ENCODE measurements at places on chromosomes 3 and 15.

- no peak for DNase-seq
Observed at GRCh38 chr15:79702621-79703020, 194.2 kb downstream of the MTHFS start.

- peak; percentile 27 for DNase-seq
Observed at GRCh38 chr3:99638167-99638948, at the start of gene COL8A1. Gene COL8A1 (plus strand): TSS chr3:99638594. CDS start chr3:99790683, 152,089 bp downstream.

GRCh38 chr3:169811631-169812331, 889 bp upstream of the LRRIQ4 start:
- peak; percentile 88 for DNase-seq

DNA sequence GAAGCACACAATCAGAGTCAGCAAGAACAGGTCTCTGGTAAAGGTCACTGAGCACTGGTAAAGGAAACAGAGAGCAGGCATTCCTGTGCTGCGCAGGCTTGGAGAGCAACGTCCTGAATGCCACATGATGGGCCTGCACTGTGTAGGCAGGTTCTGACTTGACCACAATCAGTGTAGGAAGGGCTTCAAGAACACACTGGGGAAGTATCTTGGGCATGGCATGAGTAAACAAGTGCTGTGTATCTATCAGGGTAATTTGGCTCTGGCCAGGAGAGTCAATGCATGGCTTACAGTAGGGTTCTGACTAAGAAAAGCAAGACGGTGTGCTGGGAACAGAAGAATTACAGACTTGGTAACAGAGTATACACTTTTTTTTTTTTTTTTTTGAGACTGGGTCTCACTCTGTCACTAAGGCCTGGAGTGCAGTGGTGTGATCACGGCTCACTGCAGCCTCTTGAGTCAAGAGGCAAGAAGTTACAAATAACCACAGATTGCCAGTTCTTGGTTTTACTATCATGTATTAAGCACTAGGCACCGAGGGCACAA, 30.6 kb downstream of the TBC1D2B start:
- DNase-seq = no peak

DNA sequence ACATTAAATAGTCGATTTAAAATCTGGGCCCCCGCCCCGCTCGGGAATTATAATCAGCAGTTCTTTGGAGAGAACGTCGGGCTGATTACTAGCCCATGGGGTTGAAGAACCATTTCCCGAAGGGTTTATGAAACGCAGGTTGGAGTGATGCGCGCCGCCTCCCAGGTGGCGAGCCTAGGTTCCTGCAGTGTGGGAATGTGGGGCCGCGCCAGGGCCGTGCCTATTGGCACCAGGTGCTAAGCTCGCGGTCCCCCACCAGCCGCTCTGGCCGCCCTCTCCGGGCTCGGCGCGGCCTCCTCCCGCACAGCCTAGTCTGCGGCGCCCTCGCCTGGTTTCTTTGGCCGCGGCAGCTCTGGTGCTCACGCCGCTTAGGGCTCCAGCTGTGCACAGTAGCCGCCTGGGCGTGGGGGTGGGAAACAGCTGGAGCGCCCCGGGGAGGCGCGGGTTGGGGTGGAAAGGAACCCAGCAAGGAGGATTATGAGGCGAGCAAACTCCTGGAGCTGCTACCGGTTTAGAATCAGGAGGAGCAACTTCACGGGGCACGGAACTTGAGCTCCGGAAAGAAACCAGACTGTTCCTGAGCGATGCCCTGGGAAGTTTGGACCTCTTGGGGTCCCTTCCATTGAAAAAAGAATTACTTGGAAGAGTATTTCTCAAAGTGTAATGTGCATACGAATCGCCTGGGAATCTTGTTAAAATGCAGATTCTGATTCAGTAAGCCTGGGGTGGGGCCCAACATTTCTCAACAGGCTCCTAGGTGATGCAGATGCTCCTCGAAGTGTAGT, 5.6 kb upstream of the MECOM start:
- peak; percentile 97 for DNase-seq
